Activated naive CD4-positive, alpha-beta T cell (primary cell): ENCODE measurements at places on chromosomes 13 and 19.

DNA sequence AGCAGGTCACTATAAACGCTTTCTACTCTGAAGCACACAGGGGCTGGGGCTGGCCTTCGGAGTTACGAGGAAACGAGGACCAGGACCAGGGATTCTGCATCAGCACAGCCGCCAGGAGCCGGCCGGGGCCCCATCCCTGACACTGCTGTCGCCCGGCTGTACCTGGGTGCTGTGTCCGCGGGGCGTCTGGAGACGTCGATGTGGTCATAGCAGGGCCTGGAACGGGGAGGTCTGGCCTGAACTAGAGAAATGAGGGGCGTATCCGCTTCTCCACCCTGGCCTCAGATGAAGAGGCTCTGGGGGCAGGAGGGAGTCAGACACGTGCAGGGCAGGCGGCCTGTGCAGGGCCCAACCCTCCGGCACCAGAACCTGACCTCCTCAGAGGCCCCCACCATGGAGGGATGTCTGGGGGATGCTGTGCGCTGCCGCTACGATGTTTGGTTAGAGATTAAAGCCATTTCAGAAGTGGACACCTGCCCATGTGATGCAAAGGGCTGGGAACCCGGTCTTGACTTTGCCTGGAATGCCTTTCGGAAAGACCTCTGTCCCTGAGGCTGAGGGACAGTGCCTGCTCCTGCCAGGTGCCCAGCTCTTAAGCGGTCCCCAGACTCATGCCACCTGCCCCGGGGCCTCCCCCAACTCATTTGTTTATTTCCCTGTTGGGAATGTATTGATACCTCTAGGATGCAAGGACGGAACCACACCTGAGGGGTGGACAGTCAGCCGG lies 21.4 kb downstream of the GAS6 start:
- DNase-seq = no peak

DNA sequence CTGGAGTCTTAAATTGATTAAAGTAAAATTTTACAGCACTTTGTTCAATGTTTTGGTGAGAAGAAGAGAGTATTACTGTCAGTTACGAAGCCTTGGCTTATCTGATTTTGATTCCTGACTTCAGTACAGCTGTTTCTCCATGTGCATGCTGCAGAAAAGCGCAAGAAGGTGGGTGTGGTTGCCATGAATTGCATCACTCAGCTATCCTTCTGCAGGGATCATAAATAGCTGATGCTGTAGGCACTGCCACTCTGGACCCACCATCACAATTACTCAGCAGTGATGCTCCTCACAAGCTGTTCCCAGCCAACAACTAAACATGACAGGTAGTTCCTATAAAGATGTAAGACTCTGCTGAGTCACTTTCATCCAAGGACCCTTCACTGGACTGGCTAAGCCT lies 321.2 kb downstream of the IRS2 start:
- no peak for DNase-seq

- no peak for DNase-seq
Observed at GRCh38 chr13:35723821-35724220, 247.3 kb upstream of the MAB21L1 start.

- no peak for DNase-seq
Observed at GRCh38 chr19:32603961-32604360, 23.0 kb downstream of the PDCD5 start.

DNA sequence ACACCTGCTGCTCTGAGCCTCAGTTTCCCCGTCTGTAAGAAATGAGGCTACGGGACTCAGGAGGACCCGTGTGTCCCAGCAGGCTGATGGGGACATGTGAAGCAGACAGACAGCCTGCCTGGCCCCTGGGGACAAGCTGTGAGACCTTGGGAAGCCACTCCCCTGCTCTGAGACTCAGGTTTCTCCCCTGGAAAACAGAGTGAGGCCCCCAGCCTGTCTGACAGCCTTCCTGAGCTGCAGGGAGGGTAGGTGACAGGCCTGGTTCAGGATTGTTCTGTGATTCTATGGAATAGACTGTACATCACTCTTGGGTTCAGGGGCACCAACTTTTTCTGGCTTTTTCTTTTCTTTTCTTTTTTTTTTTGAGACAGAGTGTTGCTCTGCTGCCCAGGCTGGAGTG lies 2.9 kb upstream of the NTF4 start:
- no peak for DNase-seq

GRCh38 chr19:58545286-58546018 lies 1.6 kb downstream of the TRIM28 start:
- no peak for DNase-seq

- no peak for DNase-seq
Observed at GRCh38 chr19:5045029-5045428, 76.1 kb downstream of the KDM4B start.

GRCh38 chr19:33804021-33804799 lies 7.5 kb downstream of the KCTD15 start:
- no peak for DNase-seq

- DNase-seq = no peak
Observed at GRCh38 chr19:42006569-42006968, 12.5 kb upstream of the ATP1A3 start.

- DNase-seq = no peak
Observed at GRCh38 chr13:25217023-25217885, 45.2 kb upstream of the AMER2 start.

DNA sequence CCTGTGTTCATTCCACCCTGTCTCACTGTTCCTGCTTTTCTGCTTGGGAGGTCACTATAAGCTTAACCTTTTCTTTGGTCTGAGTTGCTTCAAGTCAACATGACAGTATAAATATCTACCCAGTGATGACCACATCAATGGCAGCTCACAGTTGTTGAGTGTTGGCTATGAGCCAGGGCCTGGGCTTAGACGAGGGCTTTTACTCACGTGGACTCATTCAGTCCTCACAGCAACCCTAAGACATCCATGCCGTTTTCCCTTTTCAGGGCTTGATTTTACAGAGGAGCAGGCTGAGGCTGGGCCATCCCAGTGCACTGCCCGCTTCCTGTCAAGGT lies 10.2 kb upstream of the CCDC97 start:
- no peak for DNase-seq

DNA sequence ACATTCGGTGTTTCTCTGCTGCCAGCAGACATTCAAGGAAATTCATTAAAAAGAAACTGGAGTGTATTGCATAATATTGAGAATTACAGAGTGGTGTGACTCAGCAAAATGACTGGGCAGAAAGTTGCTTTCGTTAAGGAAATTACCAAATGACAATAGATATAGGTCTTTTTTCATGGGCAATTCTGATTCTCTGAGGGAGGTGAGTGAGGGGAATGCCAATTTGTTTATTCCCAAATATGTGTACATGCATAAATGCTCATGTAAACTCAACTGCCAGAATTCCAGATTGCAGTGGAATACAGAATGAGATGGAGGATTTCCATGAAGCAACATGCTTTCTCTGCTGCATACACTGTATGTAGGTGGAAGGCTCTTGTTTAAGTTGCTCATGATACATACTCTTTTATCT lies 1730.1 kb downstream of the SLITRK5 start:
- no peak for DNase-seq

GRCh38 chr19:56105090-56105701 lies 15.9 kb downstream of the ZNF787 start:
- peak; percentile 28 for DNase-seq

DNA sequence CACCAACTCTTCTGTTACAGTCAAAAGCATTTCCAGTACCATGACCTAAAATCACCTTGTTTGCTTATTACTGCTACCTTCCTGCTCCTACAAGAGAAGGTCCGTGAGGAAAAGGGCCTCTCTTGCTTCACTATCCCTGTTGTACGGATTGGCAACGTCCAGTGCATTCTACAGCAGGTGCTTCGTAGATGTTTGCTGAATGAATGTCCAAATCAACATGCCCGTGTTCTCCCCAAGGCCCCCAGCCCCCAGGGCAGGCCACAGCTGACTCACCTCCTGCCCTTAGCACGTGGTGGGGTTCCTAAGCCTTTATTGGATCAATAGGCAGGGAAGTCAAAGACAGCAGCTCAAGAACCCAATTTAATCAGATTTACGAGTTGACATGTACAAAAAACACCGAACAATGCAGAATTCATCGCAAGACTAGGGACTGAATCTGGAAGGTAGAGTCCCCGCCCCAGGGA lies 5.5 kb upstream of the NAPA start:
- no peak for DNase-seq

- no peak for DNase-seq
Observed at GRCh38 chr13:44230736-44231135, 142.9 kb upstream of the SERP2 start.

- DNase-seq = no peak
Observed at GRCh38 chr13:113367771-113368170, 3.8 kb upstream of the GRTP1 start.

GRCh38 chr13:30665638-30666037 lies 47.9 kb downstream of the USPL1 start:
- DNase-seq = no peak

GRCh38 chr13:41649659-41650058 lies 192.3 kb downstream of the RGCC start:
- DNase-seq = no peak

- DNase-seq = no peak
Observed at GRCh38 chr13:97372936-97373335, 61.0 kb upstream of the RAP2A start.
